ENCODE measurements at places on chromosomes 11 and 22.

DNA sequence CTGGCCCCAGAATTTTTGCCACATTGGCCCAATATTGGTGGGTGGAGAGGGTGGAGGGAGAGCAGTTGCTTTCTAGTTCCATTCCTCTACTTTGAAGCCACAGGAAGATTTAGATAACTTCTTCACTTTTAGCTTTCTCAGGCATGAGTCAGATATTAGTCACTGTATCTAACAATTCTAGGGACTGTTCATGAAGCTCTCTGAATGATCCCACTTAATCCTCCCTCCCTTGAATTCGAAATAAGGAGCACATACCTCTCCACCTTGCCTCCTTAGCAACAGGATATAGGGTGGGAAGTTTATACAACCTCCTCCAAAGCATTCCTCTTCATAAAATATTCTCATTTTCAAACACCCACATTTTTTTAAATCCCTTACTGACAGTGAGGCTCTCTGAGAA, 13.5 kb downstream of the FSHB start:
- DNase-seq: no peak

- DNase-seq: peak; percentile 33
These were observed 171.9 kb downstream of the SHANK2 start for GRCh38 chr11:71080239-71081097.

DNA sequence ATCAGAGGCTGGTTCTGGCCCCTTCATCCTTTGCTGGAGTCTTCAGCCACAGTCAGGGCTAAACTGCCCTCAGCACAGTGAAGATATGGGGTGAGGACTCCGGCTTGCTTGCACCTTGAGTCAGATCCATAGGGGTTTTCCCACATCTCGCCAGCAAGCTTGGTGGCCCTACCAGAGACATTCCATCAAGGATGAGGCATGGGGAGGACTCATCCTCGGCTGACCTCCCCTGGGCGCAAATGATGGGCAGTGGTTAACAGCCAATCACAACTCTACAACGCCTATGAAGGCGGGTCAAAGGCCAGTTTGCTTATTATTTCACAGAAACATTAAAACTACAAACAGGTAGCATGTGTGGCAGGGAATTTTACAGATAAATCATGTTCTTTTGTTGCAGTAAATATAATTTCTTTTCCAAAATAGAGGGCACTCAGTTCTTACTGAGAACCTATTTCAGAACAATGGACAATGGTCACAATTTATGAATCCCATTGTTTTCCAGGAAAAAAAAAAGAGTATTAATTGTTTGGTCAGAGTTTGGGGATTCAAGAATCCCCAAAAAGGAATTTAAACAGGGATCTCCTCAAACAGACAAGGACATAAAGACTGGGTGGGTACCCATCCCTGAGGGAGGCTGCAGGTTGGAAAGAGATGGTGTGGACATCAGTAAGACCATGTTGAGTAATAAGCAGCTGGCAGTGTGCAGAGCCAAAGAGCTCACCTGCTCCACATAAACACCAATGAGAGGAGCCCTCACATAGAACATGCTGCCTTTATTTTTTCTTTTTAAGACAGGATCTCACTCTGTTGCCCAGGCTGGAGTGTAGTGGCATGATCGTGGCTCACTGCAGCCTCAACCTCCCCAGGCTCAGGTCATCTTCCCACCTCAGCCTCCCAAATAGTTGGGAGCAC, 14.8 kb downstream of the PLAAT3 start:
- DNase-seq: no peak

- DNase-seq: no peak
These were observed 2.3 kb upstream of the PVALB start for GRCh38 chr22:36819112-36819511.

DNA sequence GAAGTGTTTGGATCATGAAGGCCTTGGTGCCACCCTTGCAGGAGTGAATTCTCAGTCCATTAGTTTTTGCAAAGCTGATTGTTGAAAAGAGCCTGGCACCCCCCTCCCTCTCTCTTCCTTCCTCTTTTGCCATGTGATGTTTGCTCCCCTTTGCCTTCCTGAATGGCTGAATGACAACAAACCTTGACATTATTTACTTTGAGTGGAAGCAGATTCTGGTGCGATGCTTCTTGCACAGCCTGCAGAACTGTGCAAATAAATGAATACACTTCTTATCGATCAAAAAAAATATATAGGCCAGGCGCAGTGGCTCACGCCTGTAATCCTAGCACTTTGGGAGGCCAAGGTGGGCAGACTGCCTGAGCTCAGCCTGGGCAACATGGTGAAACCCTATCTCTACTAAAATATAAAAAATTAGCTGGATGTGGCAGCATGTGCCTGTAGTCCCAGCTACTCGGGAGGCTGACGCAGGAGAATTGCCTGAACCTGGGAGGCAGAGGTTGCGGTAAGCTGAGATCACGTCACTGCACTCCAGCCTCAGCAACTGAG, 2.0 kb upstream of the NARS2 start:
- no peak for DNase-seq

- no peak for DNase-seq
These were observed 25.7 kb upstream of the CDC42EP2 start for GRCh38 chr11:65288706-65289536.

GRCh38 chr22:27918341-27919221, 475 bp downstream of the PITPNB start:
- peak; percentile 45 for DNase-seq

DNA sequence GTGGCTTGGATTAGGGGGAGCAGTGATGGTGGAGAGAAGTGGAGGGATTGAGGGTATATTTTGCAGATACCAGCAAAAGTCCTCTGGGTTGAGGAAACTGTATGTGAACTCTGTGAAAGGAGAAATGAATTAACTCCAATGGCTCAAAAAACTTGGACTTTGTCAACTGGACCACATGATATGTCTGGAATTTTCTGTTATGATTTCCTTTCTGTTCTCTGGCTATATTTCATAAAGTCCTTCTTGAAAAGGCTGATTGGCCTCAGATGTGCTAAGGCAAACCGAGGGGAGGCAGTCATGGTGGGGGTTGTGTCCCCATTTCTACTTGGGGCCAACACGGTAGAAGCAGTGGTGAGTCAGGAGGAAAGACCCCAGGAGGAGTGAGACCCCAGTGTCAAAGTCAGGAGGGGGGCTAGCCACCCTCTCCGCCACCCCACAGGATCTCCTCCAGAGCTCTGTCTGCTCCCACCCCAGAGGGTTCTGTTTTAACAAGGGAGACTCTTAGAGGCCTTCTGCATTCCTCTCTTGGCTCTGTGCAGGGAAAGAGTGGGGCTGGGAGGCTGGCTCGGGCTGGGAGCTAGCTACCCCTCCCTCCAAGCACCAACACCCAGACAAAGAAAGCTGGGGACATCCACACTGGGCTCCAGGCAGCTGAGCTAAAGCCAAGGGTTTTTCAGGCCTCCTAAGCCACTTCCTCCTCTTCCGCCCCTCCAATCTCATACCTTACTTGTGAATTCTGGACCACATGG, 13.8 kb downstream of the CHRDL2 start:
- DNase-seq: no peak

- no peak for DNase-seq
These were observed 146.2 kb downstream of the RBFOX2 start for GRCh38 chr22:35882211-35883030.

DNA sequence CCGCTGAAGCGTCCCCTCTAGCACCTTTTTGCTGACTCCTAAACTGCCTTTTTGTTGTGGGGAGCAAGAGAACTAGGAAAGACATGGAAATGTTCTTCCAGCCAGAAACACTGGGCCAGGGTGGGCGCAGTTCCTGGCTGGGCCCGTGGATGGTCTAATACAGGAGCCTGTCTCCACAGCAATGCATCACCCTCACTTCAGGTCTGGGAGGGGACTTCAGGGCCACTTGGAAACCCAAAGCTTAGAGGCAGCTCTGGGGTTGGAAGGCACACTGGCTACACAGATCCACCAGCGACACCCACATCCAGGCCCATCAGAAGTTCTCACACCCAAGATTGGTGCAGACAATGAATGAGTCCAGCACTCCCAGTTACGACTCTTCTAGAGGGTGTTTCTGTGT, 120.3 kb downstream of the ETS1 start:
- DNase-seq: no peak

Measured in stimulated activated CD4-positive, alpha-beta T cell treated with anti-CD3 and anti-CD28 coated beads, TNF-alpha, amount 100 ng/mL, for 48 hours (primary cell).